ENCODE measurements at places on chromosomes 7 and 10.

DNA sequence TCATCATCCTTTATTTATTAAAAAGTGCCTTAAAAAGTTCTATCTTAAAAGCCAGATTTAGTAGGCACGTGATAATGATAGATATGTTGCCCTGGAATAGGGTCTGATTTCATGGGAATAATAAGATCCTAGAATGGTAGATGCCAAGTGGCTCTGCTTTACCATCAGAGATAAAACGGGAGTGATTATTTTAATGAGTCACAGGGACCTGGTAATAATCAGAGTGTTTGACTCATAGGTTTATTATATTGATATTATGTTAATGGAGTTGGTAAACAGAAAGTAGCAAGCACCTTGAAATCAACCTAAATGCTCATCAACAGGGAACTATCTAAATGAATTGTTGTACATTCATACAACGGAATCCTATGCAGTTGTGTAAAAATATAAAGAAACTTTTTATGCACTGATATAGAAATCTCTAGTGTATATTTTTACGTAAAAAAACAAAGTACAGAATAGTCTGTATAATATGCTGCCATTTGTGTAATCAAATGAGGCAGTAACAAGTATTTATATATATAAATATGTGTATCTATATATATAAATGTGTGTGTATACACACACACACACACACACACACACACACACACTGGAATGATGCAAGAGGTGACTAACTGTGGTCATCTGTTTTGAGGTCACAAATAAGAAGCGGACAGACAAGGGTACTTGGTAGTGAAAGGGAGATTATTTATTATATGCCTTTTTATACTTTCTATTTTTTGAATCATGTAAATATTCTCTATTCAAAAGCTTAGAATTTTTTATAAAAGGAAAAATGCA, 78.6 kb upstream of the DYNC1I1 start:
- no peak for DNase-seq

- no peak for DNase-seq
These were observed 507 bp downstream of the SAR1A start for GRCh38 chr10:70169649-70170364.

DNA sequence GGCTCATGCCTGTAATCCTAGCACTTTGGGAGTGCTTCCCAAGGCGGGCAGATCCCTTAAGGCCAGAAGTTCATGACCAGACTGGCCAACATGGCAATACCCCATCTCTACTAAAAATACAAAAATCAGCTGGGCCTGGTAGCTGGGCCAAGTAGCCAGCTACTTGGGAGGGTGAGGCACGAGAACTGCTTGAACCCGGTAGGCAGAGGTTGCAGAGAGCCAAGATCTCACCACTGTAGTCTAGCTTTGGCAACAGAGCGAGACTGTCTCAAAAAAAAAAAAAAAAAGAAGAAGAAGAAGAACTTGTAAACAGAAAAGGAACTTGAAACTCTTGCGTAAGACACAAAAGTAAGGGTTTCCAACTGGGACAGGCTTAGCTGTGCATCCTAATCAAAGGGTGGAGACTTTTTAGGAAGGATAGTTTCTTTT, 5.6 kb upstream of the IFIT2 start:
- DNase-seq: no peak

- no peak for DNase-seq
These were observed 81.4 kb downstream of the SPDYE5 start for GRCh38 chr7:75573477-75574019.

DNA sequence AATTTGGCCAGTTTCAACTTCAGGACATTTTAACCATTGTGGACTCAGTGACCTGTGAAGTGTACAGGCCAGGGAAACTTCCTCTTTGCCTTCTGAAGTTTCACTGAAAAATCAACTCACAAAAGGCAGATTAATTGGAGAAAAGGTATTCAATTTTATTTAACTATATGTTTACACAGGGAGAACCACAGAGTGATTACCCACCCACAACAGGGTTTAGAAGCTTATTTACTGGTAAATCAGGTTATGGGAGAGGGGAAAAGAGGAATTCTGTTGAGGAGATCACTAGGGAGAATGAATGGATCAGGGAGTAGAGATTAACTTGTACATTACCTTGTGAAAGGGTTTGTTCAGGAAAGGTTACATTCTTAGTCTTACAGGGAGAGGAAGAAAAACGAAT, 1.7 kb upstream of the AKR1D1 start:
- no peak for DNase-seq
